ENCODE measurements at places on chromosomes 2 and 18.

- DNase-seq: peak; percentile 20
These were observed 271.5 kb upstream of the MMADHC start for GRCh38 chr2:149858901-149859634.

DNA sequence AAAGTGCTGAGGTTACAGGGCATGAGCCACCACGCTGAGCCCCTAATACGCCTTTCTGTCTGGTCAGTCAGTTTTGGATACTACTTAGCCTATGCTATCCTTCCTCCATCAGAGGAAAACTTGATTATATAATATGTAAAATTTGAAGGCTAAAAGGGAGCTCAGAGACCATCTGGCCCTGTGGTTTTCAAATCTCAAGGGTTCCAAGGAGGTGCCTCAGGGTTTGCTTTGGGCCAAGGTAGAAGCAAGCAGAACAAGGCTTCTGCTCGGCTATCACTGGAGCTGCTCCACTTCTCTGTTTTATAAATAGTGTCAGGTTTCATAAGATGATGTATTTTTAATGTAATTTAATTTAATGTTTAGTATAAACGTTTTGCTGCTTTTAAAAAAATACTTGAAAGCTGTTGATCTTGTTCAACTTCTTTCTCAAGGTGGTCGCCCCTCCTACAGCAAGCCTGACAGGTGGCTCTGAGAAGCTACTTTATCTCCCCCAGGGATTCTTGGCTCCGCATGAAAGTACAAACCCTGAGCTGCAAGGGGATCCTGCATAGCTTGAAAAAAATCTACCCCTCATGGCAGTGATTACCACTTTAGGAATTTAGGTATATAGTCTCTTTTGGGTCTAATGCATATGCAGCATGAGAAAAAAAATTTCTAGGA, 290.3 kb downstream of the CNTNAP5 start:
- DNase-seq: no peak

GRCh38 chr18:12819322-12819721, 64.7 kb downstream of the PTPN2 start:
- DNase-seq: no peak

DNA sequence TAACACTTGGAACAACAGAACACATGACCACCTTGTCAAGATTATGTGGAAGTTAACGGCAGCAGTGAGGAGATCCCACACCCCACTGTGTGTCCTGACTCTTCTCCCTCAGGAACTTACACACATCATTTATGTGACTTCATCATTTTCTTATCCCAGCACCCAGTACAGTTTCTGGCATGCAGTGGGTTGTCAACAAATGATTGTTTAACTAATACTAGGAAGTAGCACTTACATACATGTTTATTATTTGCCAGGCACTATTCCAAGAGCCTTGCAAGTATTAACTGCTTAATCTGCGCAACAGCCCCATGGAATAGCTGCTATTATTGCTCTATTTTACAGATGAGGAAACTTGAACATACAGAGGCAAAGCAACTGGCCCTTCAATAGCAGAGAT, 391.5 kb downstream of the TXNL1 start:
- no peak for DNase-seq

DNA sequence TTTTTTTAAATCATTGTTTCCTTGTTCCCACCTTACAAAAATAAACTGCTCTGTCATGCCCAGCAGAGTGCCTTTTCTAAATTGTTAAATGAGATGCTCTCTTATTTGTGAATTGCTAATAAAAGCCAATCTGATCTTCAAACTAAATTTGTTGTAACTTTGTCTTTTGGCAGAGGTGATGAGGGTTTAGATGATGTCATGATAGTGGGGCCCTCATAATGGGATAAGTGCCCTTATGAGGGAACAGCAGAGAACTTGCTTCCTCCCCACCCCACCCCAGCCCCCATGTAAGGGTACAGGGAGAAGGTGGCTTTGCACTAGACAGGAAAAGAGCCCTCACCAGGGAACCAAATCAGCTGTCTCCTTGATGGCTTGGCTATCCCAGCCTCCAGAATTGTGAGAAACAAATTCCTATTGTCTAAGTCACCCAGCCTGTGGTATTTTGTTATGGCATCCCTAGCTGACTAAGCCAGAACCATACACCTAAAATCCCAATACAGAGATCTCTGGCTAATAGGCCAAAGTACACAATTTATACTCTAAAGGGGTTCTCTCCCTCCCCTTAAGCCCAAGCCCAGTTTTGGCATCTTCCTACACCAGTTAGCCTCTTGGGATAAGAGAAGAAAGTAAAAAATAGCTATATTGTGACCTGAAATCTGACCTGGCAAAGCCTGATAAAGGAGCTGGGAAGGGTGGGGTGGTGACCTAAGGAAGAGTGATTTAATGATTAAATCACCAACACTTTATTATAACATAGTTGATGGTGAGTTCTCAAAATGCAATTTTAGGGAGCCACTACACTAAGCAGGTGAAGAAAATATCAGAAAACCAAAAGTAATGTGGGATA, 40.3 kb upstream of the HNRNPA3 start:
- DNase-seq: no peak

DNA sequence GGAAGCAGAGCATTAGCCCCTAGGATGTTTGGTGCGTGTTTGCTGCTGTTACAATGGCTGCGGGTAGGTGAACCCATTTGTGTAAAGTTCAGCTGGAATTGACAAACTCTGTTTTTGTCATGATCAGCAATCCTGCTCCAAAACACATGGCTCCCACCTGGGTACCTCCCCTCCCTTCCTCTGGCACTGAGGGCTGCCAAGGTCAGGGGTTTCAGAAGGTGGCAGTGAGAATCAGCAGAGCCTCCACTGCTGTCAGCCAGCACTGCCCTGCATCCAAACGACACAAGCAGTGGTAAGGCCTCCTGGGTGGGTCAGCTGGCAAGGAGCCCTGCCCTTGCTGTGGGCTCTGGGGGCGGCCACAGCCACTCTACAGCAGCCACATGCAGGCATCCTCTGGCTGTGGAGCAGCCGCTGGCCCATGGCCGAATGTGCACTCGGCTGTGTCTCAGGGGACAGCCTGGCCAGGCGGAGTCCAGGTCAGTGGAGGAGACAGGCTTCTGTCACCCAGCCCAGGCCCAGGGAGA, 32.8 kb upstream of the LDLRAD4 start:
- no peak for DNase-seq

DNA sequence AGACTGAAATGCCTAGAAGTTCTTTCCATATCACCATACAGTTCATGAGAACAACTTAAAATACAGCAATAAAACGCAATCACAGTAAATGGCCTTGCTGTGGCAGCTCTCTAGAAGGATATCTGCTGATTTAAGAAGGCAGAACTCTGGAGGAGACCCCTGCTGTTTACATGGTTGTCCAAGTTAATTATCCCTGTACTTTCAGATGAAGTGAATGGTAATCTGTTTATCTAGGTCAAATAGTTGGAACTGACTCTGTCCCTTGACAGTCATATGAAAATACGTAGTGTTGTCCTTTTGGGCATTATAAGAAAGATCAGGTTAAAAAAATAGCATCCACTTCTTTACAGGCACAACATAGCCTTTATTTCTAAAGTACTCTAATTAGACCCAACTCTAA, 115.6 kb downstream of the COLEC12 start:
- no peak for DNase-seq

- DNase-seq: peak; percentile 60
These were observed 133.4 kb upstream of the ITGA6 start for GRCh38 chr2:172293952-172294351.

DNA sequence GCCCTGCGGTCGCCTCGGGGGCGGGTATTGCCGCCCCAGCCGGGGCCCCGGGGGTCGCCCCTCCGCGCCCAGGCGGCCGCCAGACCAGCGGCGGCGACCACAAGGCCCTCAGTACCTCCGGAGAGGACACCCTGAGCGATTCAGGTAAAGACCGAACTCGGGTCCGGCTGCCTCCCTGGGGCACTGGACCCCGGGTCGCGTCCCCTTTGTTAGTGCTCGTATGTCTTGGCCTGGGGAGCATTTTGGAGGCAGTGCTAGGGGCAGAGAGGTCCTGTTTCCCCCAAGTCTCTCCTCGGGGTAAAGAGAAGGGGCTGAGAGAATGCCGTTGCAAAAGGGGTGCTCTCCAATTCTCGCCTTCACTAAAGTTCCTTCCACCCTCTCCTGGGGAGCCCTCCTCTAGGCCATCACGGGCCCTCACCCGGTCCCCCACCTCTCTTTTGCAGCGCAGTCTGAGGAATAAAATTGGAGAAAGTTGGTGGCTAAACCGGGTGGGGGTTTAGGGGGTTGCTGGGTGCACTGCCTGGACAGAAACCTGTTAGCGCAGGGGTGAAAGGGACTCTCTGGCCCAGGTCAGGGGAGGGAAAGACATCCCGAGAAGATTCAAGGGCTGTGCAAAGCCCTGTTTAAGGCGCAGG, 2.5 kb downstream of the MYCN start:
- DNase-seq: no peak

- DNase-seq: peak; percentile 46
These were observed 42.7 kb downstream of the ACSL3 start for GRCh38 chr2:222903234-222904220.

GRCh38 chr2:80169811-80170594, 134.5 kb downstream of the LRRTM1 start:
- no peak for DNase-seq
